Myocyte (in vitro differentiated cells): ENCODE measurements at places on chromosomes 5 and 9.

DNA sequence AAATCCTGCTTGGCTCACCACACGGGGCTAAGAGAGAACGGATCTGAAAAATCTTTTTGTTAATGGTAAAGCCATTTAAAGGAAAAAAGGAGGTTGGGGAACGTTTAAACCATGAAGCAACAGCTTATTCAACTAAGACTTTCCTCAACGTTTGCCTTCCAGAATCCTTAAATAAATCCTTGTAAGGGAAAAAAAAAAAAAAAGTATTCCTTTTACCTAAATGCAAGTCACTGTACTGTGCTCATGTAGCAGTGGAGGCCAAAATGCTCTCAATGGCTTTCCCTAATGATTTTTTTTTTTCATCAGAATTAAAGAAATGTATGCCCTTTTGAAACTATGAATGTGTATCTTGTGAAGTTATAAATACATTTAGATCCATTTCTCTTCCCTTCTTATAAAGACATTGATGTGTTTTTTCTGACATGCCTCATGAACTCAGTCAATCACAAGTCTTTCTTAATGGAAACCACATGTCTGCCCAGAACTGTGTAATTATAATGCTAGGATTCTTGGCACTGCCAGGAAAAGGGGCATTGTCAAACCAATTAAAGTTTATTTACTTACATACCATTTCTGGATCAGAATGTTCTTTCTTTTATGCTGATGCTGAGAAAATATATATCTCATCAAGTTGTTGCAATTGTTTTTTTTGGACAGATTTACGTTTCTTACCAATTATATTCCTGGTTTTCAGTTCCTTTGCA, 107.5 kb downstream of the EBF1 start:
- DNase-seq, result peak; percentile 15

DNA sequence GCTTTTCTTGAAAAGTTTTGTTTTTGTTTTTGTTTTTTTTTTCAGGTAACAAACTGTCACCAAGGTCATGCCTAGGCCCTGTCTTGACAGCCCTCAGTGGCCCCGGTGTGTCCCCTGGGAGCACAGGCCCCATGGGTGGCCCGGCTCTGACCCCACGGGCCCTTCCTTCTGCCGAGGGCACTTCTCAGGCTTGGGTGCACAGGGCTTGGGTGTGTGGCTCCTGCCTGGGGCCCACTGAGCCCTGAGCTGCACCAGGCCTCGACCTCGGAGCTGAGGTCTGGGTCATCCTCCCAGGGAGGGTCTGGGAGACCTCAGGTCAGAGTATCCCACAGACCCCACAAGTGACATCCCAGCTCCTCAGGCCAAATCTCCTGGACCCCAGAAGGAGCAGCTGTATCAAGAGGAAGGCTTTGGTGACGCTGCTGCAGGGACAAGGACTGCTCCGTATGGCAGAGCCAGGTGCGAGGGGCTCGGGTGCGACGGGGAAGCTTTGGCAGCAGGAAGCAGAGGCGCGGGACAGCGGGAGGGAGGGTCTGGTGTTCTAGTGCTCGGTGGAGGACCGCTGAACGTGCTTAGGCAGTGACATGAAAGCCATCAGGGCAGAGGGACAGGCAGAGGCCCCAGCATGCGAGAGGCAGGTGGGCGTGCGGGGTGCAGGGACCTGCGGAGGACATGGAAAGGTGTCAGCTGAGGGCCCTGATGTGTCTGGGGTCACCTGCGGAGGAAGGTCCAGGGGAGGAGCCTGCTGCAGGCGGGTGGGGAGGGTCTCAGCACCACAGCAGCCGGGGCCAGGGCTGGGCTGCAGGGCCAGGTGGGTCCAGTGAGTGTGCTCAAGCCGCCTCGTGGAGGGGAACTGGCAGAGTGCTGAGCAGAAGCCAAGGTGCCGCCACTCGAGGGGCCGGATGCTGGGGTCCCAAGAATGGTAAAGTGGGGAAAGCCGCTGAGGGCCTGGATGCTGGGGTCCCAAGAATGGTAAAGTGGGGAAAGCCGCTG, 18.4 kb upstream of the SLC9A3 start:
- no peak for DNase-seq

DNA sequence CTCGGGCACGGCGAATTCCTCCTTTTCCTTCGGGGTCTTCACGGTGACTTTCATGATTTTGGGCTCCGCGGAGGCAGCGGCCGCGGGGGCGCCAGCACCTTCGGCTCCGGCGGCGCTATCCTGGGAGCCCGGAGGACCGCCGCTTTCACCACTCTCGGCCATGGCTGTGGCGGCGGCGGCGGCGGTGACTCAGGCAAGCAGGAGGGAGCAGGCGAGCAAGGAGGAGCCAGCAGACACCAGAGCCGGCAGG, 315 bp downstream of the UBQLN1 start:
- no peak for DNase-seq

GRCh38 chr5:64534033-64534432, 28.2 kb downstream of the RGS7BP start:
- no peak for DNase-seq

DNA sequence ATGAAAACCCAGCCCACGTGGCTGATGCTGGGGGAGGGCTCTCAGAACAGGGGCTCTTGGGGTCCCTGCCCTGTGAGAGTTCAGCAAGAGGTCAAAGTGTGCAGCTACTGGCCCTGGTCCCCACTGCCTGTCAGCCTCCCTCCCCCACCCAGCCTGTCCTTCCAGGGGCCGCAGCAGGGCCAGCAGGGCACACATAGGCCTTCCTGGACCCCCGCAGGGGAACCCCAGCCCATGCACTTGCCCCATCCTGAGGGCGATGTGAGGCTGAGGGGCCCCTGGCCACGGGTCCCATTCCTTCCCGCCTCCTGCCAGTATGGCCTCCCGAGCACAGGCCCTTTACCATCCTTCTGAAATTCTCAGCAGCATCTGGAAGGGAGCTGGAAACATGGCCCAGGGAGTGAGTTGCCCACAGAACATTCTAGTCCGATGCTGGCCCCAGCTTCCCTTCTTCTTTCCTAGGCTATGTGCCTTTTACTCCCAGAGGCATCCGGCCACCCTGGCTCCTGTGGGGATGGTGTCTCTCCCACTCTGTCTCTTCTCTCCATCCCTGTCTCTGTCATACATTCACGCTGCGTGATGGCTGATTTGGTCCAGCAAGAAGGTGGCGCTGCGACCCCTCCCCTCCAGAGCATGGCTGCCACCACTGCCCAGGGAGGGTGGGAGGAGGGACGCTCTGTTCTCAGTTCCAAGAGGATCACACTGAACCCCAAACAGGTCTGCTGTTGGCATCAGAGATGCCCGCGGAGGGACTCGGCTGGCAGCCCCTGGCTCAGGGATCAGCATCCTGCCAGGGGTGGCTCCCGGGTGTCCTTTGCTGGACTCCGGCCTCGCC, 19.6 kb downstream of the MRPL36 start:
- no peak for DNase-seq
